ENCODE measurements at places on chromosomes 12 and 14.
A peak's percentile ranks its signal among the peaks of the same experiment; 100 is the strongest.

- no peak for DNase-seq
Measured at GRCh38 chr12:131112021-131112420, 158.3 kb downstream of the ADGRD1 start.

DNA sequence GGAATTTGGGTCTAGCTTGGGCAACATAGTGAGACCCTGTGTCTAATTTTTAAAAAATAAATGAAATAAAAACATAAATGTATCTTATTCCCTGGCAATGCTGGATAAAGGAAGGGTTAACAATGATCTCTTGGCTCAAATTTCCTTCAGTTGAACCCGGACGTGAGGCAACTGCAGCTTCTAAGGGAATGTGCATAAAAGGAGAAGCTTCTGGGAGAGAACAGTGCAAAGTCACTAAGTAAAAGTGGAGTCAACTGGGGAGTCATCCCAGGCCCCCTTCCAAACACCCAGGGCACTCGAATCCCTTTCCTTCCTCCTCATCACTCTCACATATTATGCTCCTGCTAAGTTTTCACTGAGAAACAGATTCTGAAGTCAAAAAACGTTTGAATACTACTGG is 147.3 kb downstream of the PPM1H start:
- DNase-seq, result no peak

DNA sequence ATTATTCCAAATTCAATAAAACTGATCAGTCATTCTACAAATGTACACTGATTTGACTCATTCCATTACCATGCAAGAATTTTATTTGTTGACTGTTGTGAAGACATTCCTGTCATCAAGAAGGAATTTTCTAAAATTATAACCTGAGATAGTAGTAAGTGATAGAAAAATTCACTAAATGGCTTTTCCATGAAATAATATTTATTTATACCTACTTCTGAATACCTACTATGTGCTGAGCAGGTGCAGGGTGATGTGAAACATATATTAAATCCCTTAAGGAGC is 841.7 kb downstream of the NRXN3 start:
- DNase-seq, result no peak

DNA sequence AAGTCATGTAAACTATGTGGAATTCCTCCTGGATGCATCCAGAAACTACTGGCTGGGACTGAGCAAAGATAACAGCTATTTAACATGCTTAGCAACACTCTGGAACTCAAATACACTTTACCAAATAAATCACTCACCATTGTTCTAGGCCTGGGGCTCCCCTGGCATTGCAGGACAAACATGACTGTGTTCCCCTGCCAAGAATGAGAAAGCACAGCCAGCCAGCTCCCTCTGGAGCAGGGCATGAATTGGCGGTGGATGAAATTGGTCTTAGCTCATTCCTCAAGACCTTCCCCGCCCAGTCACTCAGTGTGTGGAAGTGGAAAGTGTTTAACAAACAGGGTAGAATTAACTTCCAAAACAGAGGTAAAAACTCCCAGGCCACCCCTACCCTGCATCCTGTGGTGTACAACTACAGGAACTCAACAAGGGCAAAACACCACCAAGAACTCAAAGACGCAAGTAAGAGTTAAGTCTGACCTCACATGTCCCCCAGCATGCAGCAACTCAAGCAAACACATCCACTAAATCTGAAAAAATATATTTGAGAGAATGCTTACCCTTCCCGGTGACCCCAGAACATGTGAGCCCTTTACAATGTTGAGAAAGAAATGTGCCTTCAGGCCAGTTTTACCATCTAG is 58.4 kb upstream of the BDKRB2 start:
- peak; percentile 71 for DNase-seq

Measured in AG09309 (cell line).